ENCODE measurements at places on chromosomes 3 and 15.

DNA sequence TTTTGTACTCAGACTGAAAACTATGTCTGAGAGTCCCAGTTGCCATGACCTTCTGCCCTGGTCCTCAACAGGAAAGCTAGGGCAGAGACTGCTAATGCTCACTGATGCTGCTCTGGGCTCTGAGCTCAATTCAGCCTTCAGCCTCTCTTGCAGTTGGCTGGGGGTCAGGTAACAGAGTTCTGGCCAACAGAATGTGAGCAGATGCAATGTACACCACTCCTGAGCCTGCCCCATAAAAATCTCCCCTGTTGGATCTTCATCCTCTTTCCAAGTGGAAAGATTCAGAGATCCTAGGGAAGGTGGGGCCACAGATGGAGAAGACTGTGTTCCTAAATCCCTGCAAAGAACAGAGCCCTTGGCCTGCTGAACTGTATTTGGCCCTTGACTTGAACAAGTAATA is 87.8 kb downstream of the PDZRN3 start:
- no peak for DNase-seq

- no peak for DNase-seq
Observed at GRCh38 chr3:182000447-182000846, 288.7 kb downstream of the SOX2 start.

GRCh38 chr3:109643590-109643989 is 306.2 kb upstream of the DPPA4 start:
- DNase-seq, result peak; percentile 15

DNA sequence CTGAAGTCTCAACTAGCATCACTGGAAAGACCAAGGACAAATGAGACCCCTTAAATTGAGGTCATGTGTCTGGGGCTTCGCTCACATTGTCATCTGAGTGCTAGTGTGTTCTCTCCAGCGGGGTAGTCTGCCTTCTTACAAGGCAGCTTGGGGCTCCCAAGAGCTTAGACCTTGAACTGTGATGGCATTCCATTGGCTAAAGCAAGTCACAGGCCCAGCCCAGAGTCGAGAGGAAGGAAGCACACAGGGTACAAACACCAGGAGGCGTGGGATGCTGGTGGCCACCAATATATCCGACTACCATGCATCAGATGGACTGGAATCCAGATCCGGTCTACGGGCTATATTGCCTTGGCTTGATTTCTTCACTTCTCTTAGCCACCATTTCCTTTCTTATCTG is 31.5 kb upstream of the DYNC1LI1 start:
- no peak for DNase-seq

DNA sequence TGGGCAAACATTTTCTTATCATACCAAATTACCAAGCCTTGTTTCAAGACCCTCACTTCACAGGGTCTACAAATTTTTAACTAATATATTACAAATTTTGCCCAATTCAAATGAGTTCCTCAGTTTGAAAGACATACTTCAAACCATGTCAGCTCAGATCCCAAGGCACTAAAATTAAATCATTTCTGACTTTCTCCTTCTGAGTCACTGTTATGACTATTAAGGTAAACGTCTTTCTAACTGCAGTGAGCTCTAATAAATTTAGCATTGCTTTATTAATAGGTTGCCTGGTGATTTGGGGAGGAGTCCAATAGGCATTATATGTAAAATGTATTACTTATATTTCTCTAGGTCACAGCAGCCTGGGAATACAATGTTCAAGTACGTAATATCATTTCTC is 158.2 kb upstream of the ARHGEF26 start:
- DNase-seq, result no peak

GRCh38 chr3:155110996-155111901 is 31.1 kb downstream of the MME start:
- no peak for DNase-seq

GRCh38 chr3:177224414-177224813 is 27.1 kb upstream of the TBL1XR1 start:
- DNase-seq, result no peak

GRCh38 chr3:123960781-123961507 is at the start of gene CCDC14:
TSS of gene CCDC14 (minus strand) at chr3:123961229. CDS start at chr3:123961173, 56 bp downstream.
- DNase-seq, result peak; percentile 82

- no peak for DNase-seq
Observed at GRCh38 chr3:192467230-192468140, 259.9 kb downstream of the FGF12 start.

DNA sequence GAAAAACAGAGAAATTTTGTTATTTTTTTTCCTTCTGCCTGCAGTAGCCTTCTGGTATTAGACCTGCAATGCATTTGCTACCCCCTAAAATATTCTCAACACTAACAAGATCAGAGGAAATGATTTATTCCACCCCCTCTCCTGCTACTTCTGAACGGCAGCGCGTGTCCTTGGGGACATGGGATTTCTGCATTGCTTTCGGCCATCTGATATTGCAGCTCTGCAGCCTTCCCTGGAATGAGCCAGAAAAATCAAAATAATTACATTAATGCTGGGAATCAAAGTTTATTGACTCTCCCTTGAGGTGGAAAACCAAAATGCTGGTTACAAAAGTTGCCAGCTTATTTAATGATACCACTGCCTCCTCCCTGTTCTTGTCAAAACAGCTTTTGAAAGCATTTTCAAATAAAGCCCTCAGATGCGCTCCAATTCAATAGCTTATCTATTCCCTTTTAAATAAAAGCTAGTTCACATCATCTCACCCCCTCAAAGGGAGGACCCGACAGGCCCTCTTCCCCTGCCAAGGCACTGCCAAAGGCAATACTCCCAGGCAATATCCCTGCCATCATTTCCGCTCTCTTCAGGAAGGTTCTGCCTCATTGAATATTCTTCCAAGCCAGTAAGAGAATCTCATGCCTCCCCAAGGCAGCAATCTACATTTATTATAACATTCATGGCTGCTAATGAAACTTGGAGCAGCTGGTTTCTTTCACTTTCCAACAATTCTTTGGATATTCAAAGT is 96.6 kb downstream of the FHIT start:
- DNase-seq, result no peak

DNA sequence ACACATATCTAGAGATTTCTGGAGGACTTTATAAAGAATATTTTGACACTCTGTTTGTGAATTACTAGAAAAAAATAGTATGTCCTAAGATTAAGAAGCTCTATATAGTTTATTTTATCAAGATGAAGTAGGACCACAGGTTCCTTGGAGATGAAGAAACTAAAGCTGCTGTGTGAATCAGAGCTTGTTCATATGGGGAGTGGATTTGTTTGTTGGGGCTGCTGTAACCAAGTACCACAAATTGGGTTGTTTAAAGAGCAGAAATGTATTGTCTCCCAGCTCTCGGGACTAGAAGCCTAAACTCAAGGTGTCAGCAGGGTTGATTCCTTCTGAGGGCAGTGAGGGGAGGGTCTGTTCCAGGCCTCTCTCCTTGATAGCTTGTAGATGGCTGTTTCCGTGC is 270.6 kb upstream of the UMPS start:
- DNase-seq, result no peak

- DNase-seq, result no peak
Observed at GRCh38 chr3:127288343-127288742, 497 bp upstream of the PRR20G start.

GRCh38 chr3:132660052-132660810 is at the start of gene UBA5:
TSS of gene UBA5 (plus strand) at chr3:132660329. CDS start at chr3:132660538, 209 bp downstream.
- DNase-seq, result peak; percentile 42

DNA sequence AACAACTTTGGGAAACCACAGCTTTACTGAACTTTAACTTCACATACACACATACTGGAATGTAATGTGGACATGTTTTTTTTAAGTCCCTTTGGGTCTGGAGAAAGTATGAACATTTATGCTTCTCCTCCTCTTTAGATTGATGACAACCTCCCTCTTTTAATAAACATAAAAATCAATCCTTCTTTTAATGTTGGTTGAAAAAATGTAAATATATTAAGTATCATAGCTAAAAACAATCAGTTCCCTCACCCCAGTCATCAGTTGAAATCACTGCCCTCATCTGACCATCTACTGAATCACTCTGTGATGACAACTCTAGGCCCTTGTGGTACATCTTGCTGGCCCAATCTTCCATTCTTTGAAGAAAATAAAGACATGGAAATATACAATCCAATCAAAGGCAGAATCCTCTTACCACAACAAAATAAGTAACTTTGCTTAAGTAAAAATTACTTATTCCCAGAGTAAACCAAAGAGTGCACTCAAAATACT is 6.4 kb downstream of the AAGAB start:
- DNase-seq, result no peak

GRCh38 chr3:24639481-24640329 is 145.1 kb upstream of the THRB start:
- DNase-seq, result no peak

- DNase-seq, result no peak
Observed at GRCh38 chr15:56757875-56758274, 24.6 kb upstream of the ZNF280D start.

DNA sequence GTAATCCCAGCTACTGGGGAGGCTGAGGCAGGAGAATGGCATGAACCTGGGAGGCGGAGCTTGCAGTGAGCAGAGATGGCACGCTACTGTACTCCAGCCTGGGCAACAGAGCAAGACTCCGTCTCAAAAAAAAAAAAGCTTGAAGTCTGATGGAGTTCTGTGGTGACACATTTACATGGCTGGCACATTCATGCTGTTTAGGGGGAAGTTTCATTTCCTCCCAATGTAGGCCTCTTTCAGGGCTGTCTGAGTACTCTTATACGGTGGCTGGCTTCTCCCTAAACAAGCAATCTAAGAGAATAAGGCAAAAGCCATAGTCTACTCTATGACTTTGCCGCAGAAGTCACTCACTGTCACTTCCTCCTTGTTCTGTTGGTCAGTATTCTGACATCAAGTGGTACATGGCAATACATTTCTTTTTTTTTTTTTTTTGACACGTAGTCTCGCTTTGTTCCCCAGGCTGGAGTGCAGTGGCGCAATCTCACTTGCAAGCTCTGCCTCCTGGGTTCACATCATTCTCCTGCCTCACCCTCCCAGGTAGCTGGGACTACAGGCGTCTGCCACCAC is 41.2 kb downstream of the OIP5 start:
- DNase-seq, result no peak

DNA sequence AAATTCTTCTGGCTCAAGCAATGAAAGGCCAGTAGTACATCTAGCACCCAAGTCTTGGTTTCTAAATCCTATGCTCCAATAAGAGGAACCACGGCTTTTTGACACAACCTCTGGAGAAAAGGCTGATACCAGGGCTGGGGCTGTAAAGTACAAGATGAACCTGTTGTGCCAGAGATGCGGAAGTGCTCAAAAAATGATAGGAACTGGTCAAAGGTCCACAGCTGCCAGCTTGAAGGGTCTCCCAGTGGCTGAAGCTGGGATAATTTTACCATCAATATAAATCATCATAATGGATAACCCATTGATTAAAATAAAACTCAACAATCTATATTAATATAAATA is 558 bp upstream of the NCEH1 start:
- no peak for DNase-seq

- DNase-seq, result peak; percentile 74
Observed at GRCh38 chr3:16349986-16350596, 85.1 kb downstream of the OXNAD1 start.

DNA sequence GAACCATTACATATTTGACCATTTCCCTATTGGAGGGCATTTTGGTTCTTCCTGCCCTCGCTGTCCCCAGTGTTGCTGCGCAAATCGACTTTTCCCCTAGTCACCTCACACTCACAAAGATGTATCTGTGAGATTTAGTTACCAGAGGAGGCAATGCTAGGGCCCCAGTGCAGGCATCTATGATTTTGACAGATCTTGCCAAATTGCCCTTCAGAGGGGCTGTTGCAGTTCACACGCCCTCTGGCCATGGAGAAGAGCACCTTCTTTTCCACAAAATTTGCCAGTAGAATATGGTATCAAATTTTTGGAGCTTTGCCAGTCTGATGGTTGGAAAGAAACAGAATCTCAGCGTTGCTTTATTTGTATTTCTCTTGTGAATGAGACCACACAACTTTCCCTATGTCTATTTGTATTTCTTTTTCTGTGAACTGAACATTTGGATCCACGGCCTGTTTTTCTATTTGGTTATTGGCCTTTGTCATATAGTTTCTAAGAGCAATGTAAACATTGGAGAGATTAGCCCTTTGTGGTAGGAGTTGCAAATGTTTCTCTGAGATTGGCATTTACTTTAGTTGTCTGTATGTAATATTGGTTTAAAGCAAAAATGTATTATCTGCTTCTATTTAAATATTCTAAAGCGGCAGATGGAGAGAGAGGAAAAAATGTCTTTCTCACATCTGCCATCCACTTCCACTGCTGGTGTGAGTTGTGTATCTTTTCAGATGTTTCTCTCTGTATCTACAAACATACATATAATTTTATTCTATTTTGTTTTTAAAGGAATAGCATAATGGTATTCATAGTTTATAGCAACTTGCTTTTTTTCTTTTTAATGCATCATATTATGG is 66.1 kb downstream of the DNASE1L3 start:
- DNase-seq, result no peak

DNA sequence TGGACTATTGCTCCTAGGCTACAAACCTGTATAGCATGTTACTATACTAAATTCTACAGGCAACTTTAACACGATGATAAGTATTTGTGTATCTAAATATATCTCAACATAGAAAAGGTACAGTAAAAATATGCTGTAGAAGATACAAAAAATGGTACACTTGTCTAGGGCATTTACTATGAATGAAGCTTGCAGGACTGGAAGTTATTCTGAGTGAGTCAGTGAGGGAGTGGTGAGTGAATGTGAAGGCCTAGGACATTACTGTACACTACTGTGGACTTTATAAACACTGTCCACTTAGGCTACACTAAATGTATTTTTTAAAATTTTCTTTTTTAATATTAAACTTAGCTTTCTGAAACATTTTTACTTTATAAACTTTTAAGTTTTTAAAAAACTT is 140.5 kb upstream of the SGO1 start:
- no peak for DNase-seq

- DNase-seq, result no peak
Observed at GRCh38 chr3:50961386-50961785, 286.7 kb downstream of the DOCK3 start.

Measured in GM04504 (cell line).